ENCODE measurements at places on chromosomes 3 and 15. TPM values are rescaled to one million over a fixed set of nuclear protein-coding genes. Genes with fewer than 3 reads are reported as not detected.
A peak's percentile ranks its signal among the peaks of the same experiment; 100 is the strongest.

- no peak for DNase-seq
These were observed 680 bp downstream of the IFT122 start for GRCh38 chr3:129440618-129441190.

The GPR62 gene
- 0.23 TPM for total RNA-seq

GRCh38 chr15:57146506-57147201, 228.2 kb downstream of the TCF12 start:
- peak; percentile 35 for DNase-seq

DNA sequence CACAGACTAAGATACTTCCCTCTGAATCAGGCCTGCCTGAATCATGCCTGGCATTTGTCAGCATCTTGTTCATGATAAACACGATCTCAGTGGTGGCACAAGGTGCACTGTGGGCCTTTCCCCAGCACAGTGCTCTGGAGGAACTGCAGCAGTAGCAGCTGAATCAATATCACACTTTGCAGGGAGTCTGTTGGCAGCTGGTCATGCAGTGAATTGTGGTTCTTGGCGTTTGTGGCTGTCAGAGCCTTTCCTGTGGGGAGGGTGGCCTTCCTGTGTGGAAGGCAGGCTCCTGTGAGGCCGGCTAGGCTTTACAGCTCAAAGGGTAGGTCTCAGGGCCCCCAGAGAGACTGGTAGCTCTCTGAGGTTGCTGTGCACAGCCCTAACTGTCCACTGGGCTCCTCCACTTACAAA, 54.4 kb upstream of the TLE3 start:
- peak; percentile 48 for DNase-seq

The ACTRT3 gene
- not detected for total RNA-seq

GRCh38 chr3:138351151-138351550, 2.8 kb downstream of the MRAS start:
- DNase-seq = no peak

DNA sequence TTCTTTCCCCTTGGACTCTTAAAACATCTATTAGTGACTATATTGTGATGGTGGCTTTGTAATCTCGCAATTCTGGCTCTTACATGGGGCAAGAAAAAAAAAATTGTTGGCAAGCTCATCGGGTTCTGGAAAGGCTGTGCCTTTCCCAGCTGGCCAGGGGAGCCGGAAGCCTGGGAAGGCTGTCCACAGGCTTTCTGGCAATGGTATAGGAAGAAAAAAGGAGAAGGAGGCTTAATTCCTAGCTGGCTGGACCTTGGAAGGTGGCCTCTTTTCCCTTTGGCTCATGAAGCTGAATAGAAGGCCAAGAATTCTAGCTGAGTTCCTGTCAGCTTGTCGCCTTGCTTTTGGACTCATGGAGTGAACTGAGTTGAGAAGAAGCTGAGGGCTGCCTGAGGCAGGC, 243.5 kb upstream of the SEMA6D start:
- DNase-seq = no peak

The PRKCD gene
- total RNA-seq = 5.5 TPM

The ITIH4 gene
- not detected for total RNA-seq

DNA sequence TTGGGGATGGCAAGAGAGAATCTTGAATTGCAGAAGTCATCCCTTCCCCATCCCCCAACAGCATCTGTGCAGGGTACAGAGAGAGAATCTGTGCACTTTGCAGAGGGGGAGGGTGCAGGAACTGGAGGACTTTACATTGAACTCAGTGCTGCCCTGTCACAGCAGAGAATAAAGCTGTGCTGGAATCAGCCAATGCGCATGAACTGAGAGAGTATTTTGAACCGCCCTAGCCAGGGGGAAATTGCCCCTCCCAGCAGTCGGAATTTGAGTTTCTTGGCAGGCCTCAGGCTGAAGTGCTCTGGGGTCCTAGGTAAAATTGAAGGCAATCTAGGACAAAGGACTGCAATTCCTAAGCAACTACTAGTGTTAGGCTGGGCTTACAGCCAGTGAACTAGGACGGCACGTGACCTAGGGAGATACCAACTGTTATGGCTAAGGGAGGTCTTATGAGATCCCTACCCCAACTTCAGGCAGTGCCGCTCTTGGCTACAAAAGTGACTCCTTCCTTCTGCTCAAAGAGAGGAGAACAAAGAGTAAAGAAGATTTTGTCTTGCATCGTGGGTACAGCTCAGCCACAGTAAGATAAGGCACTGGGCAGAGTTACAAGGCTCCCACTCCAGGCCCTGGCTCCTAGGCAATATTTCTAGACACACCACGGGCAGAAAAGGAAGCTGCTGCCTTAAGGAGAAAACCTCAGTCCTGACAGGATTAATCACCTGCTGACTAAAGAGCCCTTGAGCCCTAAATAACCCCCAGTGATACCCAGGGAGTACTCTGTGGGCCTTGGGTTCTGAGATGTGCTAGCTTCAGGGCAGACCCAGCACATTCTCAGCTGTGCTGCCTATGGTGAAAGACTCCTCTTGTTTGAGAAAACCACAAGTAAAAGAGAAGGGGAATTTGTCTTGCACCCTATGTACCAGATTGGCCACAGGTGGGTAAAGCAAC, 300.5 kb upstream of the ALCAM start:
- peak; percentile 8 for DNase-seq

DNA sequence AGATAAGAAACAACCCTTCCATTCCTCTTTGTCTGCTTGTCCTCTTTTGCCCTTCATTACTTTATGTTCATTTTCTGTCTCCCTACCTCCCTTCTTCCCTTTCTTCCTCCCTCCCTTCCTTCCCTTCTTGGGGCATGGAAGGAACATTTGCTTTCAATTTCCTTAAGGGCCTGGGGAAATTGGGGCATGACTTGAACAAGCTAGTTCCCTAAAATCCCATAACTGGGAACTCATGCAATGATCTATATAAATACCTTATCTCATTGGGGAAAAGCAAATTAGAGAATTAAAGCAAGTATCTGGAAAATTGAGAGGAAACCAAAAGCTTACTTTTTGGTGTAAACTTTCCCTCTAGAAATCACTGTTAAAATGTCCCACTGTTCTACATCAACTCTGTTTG, 35.7 kb downstream of the BOC start:
- DNase-seq = no peak

DNA sequence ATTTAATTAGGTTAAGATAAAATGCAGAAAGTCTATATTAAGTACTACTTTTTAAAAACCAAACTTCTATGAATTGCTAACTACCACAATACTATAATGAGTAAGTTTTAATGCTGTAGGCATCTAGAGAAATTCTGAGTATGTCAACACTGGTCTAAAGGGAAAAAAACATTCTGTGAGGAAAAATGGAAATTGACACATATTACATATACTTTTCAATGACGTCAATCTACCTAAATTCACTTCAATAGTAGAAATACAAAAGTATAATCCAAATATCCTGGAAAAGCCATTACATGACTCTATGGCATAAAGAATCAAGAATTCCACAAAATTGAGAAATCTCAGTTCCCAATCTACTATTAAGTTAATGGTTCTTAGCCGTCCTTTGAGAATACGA, 2.2 kb downstream of the SECISBP2L start:
- no peak for DNase-seq

The SCN11A gene
- total RNA-seq = not detected

- DNase-seq = peak; percentile 38
These were observed 160.7 kb downstream of the SQOR start for GRCh38 chr15:45795440-45796069.

- DNase-seq = peak; percentile 81
These were observed at the start of gene WDR76 for GRCh38 chr15:43826508-43827341. WDR76 (plus strand) TSS chr15:43827002; CDS start chr15:43827033, 31 bp downstream.

DNA sequence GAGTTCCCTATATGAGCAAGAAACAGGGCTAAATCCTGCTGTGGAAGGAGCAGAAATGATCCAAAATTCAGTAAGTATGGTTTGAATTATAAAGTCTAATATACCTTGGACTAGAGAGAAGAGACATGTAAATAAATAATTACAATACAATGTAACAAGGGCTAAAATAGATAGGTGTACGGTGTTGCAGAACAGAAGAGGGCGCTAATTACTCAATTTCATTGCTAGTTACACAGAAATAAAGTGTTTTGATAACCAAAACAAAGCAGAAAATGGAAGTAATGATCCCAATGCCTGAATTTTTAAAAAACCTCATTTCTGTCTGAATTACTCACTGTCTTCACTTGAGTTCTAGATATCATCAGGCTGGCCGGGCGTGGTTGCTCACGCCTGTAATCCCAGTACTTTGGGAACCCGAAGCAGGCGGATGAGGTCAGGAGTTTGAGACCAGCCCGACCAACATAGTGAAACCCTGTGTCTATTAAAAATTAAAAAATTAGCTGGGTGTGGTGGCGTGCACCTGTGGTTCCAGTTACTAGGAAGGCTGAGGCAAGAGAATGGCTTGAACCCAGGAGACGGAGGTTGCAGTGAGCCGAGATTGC, 8.3 kb upstream of the PLCH1 start:
- DNase-seq = peak; percentile 48

The ZDHHC19 gene
- total RNA-seq = not detected

DNA sequence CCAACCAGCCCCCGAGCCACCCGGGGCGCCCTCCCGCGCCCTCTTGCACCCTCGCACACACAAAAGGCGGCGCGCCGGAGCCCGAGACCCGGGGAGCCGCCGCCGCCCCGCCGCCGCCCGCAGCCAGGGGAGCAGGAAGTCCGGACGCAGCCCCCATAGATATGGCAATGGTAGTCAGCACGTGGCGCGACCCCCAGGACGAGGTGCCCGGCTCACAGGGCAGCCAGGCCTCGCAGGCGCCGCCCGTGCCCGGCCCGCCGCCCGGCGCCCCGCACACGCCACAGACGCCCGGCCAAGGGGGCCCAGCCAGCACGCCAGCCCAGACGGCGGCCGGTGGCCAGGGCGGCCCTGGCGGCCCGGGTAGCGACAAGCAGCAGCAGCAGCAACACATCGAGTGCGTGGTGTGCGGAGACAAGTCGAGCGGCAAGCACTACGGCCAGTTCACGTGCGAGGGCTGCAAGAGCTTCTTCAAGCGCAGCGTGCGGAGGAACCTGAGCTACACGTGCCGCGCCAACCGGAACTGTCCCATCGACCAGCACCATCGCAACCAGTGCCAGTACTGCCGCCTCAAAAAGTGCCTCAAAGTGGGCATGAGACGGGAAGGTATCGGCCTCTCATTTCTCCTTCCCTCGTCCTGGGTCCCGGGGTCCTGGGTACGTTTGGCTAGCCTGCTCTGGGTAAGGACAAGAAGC, 1.6 kb downstream of the NR2F2 start:
- peak; percentile 51 for DNase-seq

GRCh38 chr3:23405081-23405480, 202.0 kb downstream of the UBE2E2 start:
- no peak for DNase-seq

DNA sequence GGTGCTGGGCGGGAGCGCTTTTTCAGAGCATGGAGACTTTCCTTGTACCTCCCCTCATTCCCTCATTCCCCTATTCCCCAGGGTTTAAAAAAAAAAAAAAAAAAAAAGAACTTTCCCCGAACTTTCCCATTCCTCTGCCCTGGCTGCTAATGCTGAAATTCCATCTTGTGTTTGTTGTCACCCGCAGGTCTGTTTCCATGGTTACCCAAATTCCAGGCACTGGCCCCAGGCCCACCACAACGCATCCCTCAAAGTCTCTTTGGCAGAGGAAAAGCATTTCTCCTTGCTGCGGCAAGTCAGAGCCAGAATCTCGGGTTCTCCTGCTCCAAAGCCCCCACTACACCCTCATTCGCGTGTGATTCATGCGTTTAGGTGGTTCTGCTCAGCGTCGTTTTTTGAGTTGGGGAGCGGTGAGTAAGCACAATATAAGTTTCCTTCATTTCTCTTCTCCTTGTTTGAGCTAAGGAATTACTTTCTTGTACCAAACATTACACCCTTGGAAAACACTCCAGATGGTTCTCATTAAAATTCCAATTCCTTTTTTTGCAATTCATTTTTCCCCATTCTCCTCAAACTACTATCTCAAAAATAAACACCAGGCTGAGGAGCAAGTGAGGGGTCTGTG, 21.6 kb downstream of the ANAPC13 start:
- peak; percentile 59 for DNase-seq

- DNase-seq = no peak
These were observed 17.1 kb downstream of the VILL start for GRCh38 chr3:38007754-38008090.

- no peak for DNase-seq
These were observed 30.6 kb upstream of the ZSCAN2 start for GRCh38 chr15:84570164-84570735.

The MOBP gene
- not detected for total RNA-seq

The FILIP1L gene
- not detected for total RNA-seq

- DNase-seq = no peak
These were observed 66.7 kb downstream of the ARHGAP31 start for GRCh38 chr3:119360736-119361462.

The PP2D1 gene
- not detected for total RNA-seq

DNA sequence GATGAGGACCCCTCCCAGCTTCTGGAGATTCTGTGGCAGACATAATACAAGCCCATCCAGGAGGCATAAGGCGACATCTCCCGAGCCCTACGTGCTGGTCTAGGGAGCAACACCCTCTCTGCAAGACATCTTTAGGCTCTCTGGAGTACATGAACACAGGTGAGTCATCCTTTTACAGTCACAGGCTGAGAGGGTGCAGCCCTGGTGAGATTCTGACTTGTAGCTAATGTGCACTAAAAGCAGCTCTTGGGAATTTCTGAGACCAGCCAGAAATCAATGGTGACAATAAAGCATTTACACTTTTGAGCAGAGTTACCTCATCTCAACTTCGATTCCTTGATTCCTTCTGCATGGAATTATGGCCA, 131.1 kb downstream of the XXYLT1 start:
- peak; percentile 55 for DNase-seq

- DNase-seq = no peak
These were observed 186.7 kb downstream of the NFKBIZ start for GRCh38 chr3:102036017-102036416.

- DNase-seq = no peak
These were observed 91.1 kb upstream of the MRPS22 start for GRCh38 chr3:139252719-139253118.

The TF gene
- total RNA-seq = 0.90 TPM

DNA sequence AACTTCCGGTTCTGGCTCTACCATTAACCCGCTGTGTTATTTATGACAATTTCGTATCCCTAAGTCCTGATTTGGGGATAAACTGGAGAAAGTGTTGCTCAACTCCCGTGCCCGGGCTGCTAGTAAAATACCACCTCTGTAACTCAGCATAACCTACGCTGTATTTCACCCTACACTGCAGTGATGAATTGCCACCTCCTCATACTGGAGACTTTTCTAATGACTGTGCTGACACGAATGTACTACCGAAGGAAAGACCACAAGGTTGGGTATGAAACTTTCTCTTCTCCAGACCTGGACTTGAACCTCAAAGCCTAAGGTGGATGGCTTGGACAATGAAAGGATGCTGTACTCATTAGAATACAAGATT, 16.5 kb downstream of the SLC51A start:
- DNase-seq = no peak

GRCh38 chr3:128278761-128279600, 125.7 kb downstream of the EEFSEC start:
- DNase-seq = peak; percentile 67

- peak; percentile 76 for DNase-seq
These were observed 92.4 kb upstream of the HES1 start for GRCh38 chr3:194043516-194043915.

All from HT1080 (cell line).